ENCODE measurements at places on chromosomes 16 and 17.

DNA sequence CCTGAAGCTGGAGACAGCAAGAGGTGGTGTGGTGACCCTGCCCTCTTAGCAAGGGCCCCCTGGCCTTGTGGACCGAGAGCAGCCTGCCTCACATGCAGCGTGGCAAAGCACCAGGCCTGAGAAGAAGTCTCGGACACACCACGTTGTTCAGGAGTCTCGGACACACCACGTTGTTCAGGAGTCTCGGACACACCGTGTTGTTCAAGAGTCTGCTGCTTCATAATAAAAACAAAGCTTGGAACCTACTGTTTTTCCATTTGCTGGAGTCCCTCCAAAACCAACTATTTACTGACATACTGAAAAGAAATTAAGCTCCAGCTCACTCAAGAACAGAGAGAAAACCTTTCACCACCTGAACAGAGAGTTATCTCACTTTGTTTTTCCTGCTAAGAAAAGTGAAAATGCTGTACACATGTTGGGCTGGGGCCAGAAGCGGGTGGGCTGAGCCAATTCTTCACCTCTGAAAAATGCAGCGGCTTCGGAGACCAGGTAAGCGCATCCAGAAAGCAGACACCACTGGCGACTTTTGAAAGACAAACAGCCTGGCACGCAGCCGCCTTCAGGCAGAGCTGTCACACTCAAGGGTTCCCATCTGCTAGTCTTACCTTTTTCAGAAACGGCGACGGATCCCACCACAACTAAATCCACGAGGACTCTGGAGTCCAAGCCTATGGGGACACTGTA, 8.9 kb downstream of the MTHFSD start:
- DNase-seq = no peak

DNA sequence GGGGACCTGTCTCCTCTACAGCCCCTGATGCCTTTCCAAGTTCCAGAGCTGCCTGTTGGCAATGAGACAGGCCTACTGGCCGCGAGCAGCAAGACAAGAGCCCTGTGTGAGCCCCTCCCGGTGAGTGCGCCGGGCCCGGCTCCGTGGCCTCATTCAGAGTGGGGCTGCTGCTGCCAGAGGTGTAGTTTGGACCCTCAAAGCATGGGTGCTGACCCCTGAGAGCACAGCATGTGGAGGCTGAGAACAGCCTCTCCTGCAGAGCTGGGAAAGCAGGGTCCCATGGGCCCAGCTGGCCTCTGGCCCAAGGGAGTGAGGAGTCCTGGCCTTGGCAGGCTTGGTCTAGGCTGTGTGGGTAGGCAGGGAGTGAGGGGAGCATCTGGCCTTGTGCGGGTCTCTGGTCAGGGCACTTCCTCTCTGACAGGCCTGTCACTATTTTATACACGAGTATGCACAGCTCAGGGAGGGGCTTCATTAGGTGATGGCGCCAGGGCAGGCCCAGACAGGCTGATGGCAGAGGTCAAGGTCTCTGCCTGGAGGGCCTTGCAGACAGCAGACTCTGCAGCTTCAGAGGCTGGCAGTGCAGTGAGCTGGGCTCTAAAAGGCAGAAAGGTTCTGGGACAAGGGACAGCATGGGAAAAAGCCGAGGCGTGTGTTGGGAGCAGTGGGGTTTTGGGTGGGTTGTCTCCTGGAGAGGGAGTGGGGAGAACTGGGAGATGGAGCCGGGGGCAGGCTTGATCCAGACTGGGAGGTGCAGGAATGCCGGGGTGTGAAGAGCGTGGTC, 43.4 kb downstream of the ADCY7 start:
- no peak for DNase-seq

GRCh38 chr17:39929646-39930407, 2.3 kb downstream of the LRRC3C start:
- DNase-seq = no peak

DNA sequence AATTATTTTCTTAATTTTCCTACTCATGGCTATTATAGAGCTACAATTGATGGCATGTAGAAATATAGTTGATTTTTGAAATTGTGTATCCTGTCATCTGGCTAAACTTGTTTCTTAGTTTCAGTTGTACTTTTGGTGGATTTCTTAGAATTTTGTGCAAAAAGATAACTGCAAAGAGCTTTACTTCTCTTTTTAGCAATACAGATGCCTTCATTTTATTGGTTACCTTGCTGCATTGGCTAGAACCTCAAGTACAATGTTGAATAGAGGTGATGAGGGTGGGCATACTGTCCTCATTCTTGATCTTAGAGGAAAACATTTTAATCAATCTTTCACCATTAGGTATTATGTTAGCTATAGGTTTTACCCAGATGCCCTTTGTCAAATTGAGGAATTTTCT, 67.9 kb downstream of the METRNL start:
- DNase-seq = no peak

DNA sequence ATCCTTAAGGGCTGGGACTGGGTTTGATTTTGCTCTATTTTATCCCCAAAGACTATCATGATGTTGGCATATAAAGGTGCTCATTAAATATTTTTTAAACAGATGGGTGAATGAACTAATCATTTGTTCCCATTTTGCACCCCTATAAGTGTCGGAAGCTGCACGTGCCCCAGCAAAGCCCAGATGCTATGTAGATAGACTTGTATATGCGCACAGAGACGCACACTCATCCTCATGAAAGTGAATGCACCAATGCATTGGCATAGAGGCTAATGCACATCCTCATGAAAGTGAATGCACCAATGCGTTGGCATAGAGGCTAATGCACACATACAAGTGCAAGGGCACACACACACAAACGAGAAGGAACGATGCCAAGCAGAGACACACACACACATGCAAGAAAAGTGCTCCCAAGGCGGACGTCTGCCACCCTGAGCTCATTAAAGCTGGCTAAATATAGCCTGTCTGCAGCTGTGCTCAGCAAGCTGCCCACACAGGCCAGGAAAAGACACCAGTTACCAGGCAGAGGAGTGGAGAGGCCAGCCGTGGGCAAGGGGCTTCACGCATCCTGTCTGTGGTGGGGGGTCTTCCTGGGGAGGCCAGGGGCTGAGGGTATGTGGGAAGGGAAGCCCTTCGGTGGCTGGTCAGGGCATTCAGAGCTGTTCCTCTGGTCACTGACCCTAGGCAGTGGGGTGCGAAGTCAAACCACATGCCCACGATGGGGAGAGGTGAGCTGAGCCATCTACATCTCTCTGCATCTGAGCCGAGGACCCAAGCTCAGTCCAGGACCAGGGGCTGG, 52.6 kb downstream of the PIMREG start:
- no peak for DNase-seq

DNA sequence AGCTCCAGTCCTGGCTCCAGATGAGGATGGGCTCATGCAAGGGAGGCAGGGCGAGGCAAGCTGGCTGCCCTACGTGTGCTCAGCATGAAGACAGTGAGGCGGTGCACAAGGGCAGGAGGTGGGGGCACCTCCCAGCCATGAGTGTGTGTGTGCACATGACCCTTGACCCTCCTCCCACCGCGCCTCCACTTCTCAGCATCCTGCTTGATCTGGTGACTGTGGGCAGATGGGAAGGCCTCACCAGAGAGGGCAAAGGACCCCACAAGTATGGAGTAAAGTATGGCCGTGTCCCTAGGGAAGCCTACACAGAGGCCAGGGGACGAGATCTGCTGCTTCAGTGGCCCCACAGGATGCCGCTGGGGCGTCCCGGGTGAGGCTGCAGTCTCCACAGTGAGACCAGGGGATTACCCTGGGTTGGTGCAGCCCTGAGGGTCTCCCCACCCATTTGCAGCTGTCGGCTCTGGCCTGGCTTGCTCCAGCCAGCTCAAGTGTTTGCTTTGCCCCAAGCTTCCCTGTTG, 7.9 kb upstream of the RNF222 start:
- no peak for DNase-seq

DNA sequence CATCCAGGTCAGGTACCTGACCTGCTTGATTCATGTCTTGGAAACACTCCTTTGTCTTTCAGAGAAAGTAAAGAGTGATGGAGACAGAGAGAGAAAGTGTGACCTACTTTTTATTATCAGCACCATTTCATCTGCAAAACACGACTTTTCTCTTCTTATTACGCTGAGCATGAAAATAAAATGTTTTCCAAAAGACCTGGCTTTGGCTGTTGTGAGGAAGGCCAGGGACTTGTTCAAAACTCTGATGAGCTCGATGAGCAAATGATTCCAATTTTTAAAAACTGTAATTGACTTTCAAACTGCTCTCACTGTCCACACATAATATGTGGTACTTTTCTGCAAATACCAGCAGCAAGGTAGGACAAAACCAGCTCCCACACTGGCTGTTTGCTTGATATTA, 679.9 kb downstream of the MAF start:
- DNase-seq = no peak

DNA sequence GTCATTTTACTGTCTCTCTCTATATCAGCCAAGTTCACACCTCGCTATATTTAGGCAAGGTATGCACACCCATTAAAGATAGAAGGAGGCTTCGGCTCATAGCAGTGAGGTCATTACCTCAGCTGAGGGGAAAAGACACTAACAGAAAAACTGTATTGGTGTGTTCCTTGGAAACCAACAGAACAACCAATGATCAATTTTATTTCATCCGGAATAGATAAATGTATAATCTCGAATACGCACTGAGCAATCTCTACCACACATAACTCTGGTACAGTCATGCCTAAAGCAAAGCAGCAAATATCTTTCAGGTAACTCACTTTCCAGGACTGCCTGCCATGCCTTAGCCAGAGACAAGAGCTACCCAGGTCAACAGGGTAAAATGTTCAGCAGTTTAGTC, 109.9 kb upstream of the CORO6 start:
- DNase-seq = no peak

DNA sequence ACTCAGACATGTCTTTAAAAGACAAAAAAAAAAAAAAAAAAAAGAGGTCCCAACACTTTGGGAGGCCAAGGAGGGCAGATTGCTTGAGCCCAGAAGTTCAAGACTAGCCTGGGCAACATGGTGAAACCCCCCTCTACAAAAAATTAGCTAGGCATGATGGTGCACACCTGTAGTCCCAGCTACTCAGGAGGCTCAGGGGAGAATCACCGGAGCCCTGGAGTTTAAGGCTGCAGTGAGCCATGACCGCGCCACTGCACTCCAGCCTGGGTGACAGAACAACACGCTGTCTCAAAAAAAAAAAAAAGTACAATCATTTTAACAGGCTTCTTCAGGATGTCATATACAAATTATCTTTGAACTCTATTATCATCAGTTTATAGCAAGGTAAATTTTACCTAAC, 22.0 kb downstream of the C16orf87 start:
- no peak for DNase-seq

- no peak for DNase-seq
Measured at GRCh38 chr16:73615071-73615940, 567.4 kb upstream of the ZFHX3 start.

DNA sequence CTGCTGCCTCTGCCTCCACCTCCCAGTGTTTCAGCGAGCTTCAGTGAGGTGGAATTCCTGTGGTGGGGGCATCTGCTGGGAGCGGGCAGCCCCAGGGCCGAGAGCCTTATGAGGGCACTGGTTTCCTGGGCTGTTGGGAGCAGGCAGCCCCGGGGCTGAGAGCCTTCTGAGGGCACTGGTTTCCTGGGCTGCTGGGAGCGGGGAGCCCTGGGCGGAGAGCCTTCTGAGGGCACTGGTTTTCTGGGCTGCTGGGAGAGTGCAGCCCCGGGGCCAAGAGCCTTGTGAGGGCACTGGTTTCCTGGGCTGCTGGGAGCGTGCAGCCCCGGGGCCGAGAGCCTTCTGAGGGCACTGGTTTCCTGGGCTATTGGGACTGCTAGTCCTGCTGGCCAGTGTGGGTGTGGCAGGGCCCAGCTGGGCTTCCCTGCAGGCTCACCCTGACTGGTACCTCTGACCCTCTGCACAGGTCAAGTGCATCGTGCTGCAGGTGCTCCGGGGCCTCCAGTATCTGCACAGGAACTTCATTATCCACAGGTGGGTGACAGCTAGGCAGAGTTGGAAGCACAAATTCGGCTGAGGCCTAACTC, 5.6 kb downstream of the CDK10 start:
- DNase-seq = no peak

GRCh38 chr16:4847774-4848587, 700 bp downstream of the UBN1 start:
- peak; percentile 14 for DNase-seq

DNA sequence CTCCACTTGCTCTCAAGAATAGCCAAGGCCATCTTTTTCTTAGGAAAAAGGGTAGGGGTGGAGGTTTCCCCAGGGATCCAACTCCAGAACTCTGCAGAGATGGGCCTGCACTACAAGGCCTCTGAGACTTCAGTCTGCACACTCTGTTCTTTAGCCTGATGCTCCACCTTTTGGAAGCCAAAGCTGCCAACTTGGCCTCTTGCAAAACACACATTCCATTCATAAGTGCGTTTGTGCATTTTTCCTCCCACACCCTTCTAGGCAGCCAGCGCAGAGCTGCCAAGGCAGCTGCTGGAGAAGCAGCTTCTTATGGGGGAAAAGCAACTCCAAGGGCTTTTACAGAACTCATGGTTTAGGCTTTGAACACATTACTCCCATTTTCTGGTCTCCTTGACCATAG, 45.3 kb downstream of the REXO5 start:
- no peak for DNase-seq

DNA sequence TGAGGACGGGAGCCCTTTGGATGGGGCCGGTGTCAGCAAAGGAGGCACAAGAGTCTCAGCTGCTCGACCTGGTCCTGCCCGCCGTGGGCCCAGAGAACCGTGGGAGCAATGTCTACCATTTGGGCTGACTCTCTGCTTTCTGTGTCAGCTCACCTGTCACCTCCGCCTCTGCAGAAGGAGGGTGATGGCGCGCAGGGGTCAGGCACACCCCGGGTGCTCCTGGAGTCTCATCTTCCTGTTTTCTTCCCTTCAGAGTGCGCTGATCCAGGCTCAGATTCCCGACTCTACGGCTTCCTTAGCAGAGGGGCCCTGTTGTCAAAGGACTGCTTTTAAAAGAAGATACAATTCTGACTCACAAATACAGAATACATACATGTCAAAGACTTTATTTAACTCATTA, 167.1 kb downstream of the BANP start:
- no peak for DNase-seq

- DNase-seq = no peak
Measured at GRCh38 chr17:57687642-57688041, 57.5 kb downstream of the CCDC182 start.

DNA sequence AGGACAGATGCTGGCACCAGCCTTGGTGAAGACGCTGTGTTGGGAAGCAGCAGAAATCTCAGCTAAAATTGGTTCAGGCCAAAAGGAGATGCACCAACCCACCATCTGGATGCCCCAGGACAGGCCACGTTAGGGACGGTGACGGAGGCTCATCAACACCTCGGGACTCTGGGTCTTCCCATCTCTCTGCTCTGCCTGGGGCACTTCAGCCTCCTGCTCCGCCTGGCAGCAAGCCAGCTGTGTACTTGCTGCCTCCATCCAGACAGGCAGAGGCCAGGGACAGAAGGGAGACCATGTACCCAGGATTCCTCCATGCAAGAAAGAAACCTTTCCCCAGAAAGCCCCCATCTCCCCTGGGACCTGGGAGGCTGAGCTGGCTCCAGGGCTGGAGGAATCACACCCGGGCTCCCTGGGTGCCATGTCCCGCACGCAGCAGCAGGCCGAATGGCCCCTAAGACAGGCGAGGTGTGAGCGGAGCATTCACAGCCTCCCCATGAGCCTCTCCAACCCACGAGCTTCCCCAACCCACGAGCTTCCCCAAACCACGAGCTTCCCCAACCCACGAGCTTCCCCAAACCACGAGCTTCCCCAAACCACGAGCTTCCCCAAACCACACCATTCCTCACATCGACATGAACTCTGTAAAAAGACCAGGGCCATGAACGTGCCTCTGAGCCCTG, 274.5 kb downstream of the C16orf95 start:
- DNase-seq = no peak

Measured in effector memory CD4-positive, alpha-beta T cell (primary cell).